ENCODE measurements at places on chromosomes 6 and 20. TPM values are rescaled to one million over a fixed set of nuclear protein-coding genes. Genes with fewer than 3 reads are reported as not detected.

Gene HLA-G
- 0.23 TPM for total RNA-seq

Gene SLC32A1
- not detected for total RNA-seq

Gene TMEM151B
- total RNA-seq = under 0.01 TPM

Gene OPRL1
- total RNA-seq = 0.30 TPM

Gene CFAP61
- not detected for total RNA-seq

Gene SFT2D1
- total RNA-seq = 78.4 TPM

Gene GSTA3
- total RNA-seq = not detected

Gene BACH2
- 3.7 TPM for total RNA-seq

Gene TNF
- 4.5 TPM for total RNA-seq

Gene IYD
- not detected for total RNA-seq

Gene KIF13A
- total RNA-seq = 34.6 TPM

Gene PARD6B
- total RNA-seq = 1.2 TPM

Gene MATN4
- not detected for total RNA-seq

Gene RGS17
- 0.47 TPM for total RNA-seq

Gene PRIM2
- 27.5 TPM for total RNA-seq

Gene POPDC3
- 20.1 TPM for total RNA-seq

Gene TTLL9
- total RNA-seq = not detected

Gene PGC
- total RNA-seq = not detected

Gene APCDD1L
- total RNA-seq = 1.6 TPM

Gene AGPAT4
- 2.7 TPM for total RNA-seq

Gene KIAA1586
- total RNA-seq = 5.4 TPM

Gene THBS2
- 216 TPM for total RNA-seq

Gene ISM1
- 1.0 TPM for total RNA-seq

Gene SYTL3
- total RNA-seq = 0.70 TPM

Gene RGL2
- total RNA-seq = 49.2 TPM

Gene GRM4
- total RNA-seq = 0.38 TPM

Gene SAMHD1
- 3.5 TPM for total RNA-seq

Gene RUNX2
- 2.1 TPM for total RNA-seq

Gene SAMD5
- total RNA-seq = 1.8 TPM

Gene NINL
- 6.3 TPM for total RNA-seq

Gene MOG
- not detected for total RNA-seq

Gene RAET1L
- total RNA-seq = 1.1 TPM

Gene TBXT
- not detected for total RNA-seq

Gene COL12A1
- 205 TPM for total RNA-seq

Gene COL19A1
- not detected for total RNA-seq

Gene SEMG1
- total RNA-seq = not detected

Gene ZNF391
- 2.5 TPM for total RNA-seq

Gene GATA5
- total RNA-seq = not detected

Gene LPIN3
- total RNA-seq = 9.3 TPM

Gene SUMO4
- 0.16 TPM for total RNA-seq

Gene CFB
- 1.2 TPM for total RNA-seq

Gene MYT1
- total RNA-seq = not detected

Gene ARMH2
- total RNA-seq = not detected

Gene RBM24
- total RNA-seq = 0.78 TPM

Gene NNAT
- 0.30 TPM for total RNA-seq

Data from hair follicular keratinocyte (primary cell).